Left ventricle myocardium inferior (tissue), 1 donor: ENCODE measurements at places on chromosomes 12 and 14.

GRCh38 chr12:19645823-19646222 lies 206.5 kb downstream of the AEBP2 start:
- no peak for DNase-seq

- DNase-seq, result peak; percentile 62
Observed at GRCh38 chr14:99192028-99192621, 79.9 kb downstream of the BCL11B start.

DNA sequence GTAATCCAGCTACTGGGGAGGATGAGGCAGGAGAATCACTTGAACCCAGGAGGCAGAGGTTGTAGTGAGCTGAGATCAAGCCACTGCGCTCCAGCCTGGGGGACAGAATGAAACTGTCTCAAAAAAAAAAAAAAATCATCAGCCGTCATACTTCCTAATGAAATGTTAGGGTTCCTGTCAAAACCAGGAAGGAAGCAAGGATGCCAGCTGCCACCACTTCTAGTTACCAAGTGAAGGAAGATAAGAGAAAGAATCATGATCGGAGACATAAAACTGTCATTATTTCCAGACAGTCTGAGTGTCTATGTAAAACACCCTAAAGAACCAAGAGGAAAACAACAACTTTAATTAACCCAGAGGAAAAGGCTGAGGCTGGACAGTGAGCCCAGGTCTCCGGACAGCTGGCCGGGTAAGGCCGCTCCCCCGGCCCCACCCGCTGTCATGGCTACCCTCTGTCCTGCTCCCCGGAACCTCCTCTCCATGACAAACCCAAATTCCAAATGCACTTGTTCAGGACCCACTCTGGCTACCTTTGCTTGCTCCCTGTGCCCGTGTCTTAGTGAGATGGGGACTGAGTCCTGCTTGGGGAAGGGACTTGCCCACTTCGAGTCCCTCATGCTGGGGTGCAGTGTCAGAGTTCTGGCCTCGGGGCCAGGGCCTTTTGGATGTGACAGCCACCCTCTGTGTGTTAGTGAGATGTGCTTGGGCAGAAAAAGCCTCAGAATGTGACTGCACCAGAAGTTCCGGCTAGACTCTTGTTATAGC lies 29.0 kb downstream of the SLC6A12 start:
- DNase-seq, result peak; percentile 10

- DNase-seq, result no peak
Observed at GRCh38 chr14:105502446-105503295, 11.6 kb downstream of the TEDC1 start.

- no peak for DNase-seq
Observed at GRCh38 chr14:76430017-76430416, 54.1 kb downstream of the ESRRB start.

DNA sequence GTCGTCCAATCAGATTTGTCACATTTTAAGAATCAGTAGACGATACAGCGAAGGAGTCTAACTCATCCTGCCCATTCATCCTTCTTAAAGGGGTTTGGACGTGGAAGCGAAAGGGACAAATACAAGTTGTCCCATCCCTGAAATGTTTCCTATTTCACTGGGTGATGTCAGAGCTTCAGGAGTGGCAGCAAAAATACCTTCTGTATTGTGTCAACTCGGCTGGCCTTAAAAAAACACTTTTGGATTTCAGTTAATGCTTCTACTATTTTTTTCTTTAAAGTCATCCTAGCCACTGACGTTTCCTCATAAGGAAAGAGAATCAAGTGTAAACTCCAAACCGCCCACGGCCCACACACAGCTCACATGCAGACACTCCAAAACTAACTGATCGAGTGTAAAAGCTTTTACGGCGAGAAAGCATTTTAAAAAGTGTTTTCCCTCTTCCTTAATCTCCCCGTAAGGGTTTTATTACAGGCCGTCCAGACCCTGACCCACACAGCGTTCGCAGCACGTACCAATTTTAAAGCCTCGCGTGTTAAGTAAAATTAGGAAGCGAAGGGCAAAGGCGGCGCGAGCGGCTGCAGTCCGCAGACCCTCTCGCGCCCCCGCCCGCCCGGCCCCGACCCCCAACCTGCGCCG lies 593 bp downstream of the CFL2 start:
- DNase-seq, result peak; percentile 22

- peak; percentile 26 for DNase-seq
Observed at GRCh38 chr12:96164951-96165811, 29.0 kb upstream of the ELK3 start.

DNA sequence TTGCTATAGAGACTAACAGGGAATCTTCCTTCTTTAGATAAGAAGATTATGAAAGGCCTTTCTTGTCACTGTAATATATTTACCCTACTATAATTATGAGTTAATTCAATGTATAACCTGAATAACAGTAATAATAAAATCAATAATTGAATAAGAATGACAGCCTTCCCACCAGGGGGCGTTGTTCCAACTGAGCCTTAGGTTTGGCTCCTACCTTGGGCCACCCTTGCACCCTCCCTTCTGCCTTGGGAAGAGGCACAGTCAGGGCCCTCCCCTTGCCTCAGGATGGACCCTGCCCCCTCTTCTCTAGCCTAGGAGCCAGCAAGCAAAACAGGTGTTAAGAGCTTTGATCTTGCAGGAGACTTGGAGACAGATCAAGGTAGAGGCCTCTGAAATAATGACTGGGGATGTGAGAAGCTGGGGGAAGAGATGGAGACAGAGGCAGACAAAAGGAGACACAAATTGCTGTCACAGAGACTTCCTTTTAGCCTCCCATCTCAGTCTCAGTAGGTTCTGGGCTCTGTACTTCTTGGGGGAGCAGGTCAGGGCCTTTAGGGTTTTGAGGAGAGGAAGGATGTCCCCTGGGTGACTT lies 40.1 kb upstream of the CISTR start:
- DNase-seq, result no peak

DNA sequence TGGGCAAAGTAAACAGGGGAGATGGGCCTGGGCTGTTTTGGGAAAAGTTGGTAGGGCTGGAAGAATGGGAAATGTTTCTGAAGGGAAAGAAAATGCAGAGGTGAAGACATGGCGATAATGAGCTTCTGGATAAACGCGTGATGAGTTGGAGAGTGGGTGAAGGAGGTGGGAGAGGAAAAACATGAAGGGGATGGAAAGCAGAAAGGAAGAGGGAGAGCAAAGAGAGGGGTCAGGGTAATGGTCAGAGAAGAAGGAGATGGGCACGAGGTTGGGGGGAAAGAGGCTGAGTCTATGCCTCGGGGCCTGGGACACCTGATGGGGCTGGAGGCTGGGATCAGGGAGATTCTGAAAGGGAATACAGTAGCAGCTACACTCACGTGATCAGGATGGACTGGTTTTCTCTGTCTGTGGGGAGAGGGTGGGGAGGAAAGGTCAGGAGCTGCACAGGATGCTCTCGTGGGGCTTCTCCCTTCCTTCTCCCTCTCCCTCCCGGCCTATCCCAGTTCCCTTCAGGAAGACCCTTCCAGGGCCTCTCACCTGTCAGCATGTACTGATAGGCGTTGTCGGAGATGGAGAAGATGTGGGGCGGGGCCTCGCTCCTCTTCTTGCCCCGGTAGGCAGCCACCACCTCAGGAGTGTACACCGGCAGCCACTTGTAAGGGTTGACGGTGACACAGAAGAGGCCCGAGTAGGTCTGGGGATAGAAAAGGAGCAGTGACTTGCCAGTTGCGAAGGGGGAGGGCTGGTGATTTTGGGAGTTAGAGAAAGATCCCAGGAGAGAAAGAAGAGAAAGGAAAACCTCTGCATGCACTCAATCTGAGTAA lies 3.1 kb downstream of the MYH7 start:
- DNase-seq, result no peak

- DNase-seq, result no peak
Observed at GRCh38 chr12:77795699-77796098, 35.0 kb upstream of the NAV3 start.

- DNase-seq, result no peak
Observed at GRCh38 chr12:89927226-89927698, 218.6 kb upstream of the ATP2B1 start.

DNA sequence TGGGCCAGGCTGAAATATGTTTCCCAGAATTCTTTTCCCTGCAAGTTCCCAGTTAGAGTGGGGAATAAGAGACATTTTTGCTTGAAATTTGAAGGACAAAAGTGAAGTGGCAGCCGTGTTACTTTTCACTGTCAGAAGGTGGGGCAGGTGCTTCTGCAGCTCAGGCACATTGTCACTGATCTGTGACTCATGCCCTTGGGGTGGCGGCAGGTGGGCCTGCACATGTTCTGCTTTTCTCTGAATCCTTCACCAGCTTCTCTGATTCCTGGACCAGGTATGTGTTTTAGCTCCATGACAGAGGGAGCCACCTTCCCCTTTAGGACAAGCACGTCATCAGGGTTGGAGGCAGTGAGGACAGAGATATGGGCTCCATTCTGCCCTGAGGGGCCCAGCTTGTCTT lies 11.7 kb upstream of the KCNA5 start:
- no peak for DNase-seq

GRCh38 chr14:96103560-96104460 lies 64.6 kb downstream of the C14orf132 start:
- no peak for DNase-seq

- no peak for DNase-seq
Observed at GRCh38 chr14:66010695-66011094, 475.5 kb upstream of the CCDC196 start.

DNA sequence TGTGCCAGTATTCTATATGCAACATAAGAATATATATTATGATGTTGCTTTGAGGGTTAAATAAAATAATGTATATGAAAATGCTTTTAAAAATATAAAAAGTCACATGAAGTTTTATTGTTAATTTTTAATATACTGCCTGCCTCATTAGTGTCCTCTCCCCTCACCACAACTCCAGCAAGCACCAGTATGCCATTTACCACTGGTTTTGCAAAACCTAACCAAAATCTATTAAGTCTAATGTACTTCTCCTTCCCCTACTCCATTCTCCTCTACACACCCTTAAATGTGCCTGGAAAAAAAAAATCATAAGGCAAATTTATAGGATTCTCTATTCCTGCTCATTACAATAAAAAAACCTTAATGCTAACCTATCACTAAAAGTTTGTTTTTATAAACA lies 24.0 kb upstream of the GNG2 start:
- DNase-seq, result no peak

GRCh38 chr12:130497321-130497720 lies 159.6 kb downstream of the PIWIL1 start:
- no peak for DNase-seq

- no peak for DNase-seq
Observed at GRCh38 chr12:52679875-52680274, 332 bp downstream of the KRT1 start.

DNA sequence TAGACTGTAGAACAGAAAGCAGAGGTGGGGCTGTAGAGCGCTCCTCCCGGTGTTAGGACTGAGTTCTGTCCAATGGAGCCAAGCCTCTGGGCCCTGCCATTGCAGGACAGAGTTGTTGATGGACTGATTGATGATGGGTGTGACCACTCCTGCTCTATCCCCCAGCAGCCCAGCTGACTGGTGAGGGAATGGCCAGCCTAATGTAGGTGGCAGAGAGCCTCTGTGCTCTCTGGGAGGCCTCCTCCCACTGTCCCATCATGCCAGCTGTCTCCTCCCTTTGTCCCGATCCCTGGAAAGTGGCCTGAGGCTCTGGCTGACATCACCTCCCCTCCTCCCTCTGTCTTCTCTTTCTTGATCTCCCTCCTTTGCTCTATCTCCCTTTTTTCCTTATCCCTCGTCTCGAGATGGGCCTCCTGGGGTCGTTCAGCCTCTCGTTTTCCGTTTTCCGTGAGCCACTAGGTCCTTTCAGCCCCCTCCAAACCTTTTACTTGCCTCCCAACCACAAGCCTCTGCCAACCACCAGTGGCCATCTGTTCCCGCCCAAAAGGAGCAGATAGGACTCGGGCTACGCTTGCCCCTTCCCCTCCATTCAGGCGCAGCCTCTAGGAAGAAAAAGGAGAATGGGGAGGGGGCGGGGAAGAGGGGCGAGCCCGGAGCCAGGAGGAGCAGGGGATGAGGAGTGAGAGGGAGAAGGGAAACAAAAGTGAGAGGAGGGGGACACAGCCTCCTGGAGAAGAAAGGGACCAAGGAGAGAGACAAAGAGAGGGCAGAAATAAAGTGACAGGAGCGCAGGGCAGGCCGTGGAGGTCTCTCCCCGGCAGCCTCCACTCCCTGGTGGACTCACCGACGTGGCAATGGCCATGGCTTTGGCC lies 572 bp downstream of the EFS start:
- no peak for DNase-seq

GRCh38 chr14:23285530-23286019 lies 357 bp downstream of the HOMEZ start:
- DNase-seq, result no peak

GRCh38 chr12:4700621-4701026 lies 19.6 kb upstream of the GALNT8 start:
- peak; percentile 62 for DNase-seq

GRCh38 chr12:56398324-56398723 lies 35.7 kb upstream of the APOF start:
- DNase-seq, result no peak

- peak; percentile 48 for DNase-seq
Observed at GRCh38 chr12:93183940-93184671, 193.6 kb upstream of the NUDT4 start.

- no peak for DNase-seq
Observed at GRCh38 chr12:81668475-81668874, 90.7 kb downstream of the PPFIA2 start.

DNA sequence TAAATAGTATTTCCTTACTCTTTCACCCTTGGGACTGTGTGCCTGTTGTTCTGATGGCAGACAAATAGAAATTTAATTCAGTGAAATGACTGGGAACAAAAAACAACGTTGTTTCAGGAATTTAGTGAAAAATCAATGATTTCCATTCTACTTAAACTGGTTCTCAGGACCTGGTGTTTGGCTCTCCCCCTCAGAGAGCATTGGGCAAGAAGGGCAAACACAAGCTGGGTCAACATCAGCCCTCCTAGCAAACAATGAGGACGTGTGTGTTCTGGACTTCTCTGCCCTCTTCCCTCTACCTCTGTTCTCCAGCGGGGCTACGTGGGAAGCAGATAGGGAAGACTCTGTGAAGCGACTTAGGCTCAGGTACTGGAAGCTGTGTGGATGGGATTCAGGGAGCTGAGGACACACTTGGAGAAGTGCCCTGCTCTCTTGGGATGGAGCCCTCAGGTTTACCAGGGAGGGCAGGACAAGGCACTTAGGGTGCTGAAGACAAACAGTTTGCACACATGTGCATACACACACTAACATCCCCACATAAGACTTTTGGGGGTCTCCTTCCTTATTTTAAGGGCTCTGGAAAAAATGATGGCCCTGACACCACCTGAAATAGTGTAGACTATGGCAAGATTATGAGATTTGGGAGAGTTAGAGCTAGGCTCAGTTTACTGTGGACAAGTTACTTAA lies 7.6 kb upstream of the SERPINA1 start:
- no peak for DNase-seq

DNA sequence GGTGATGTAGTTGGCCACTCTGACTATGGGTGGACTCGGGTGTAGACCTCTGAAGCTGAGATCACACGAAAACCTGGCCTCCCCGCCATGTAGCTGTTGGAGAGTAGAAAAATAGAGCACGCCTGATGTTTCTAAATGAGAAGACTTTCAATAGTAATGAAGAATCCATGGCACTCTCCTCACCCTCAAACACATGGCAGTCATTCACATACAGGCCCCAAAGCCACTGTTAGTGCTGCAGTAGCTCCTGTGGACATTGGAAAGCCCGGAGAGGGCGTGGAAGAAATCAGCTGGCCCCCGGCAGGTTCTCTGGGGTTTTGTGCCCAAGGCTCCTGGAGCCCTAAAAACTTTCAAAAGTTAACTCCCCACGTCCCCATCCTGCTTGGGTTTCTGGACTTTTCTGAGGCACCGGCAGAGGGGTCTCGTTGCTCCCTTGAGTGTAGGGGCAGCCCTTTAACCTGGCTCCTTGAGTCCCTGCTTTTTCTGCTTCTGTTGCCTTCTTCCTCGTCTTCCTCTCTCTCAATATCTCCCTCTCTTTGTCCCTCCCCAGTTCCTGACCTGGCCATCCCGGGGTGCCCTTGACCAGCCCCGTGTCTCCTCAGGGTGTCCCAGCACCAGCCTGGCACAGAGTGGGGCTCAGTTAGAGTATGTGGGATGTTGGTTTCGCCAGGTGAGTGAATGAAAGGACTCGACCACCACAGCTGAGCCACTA lies 8.3 kb downstream of the MEG3 start:
- no peak for DNase-seq
